RPMI8226 (cell line): ENCODE measurements at places on chromosomes 2 and 18.

- no peak for DNase-seq
Observed at GRCh38 chr2:160630801-160631590, 137.4 kb upstream of the RBMS1 start.

- DNase-seq = peak; percentile 90
Observed at GRCh38 chr2:86038291-86039081, 67.2 kb downstream of the POLR1A start.

- no peak for DNase-seq
Observed at GRCh38 chr2:126891681-126892500, 6.8 kb upstream of the TEX51 start.

- DNase-seq = no peak
Observed at GRCh38 chr2:51032751-51033330, 909 bp upstream of the NRXN1 start.

- DNase-seq = no peak
Observed at GRCh38 chr2:98379311-98380202, 33.3 kb downstream of the CNGA3 start.

GRCh38 chr2:3656762-3657721 lies 958 bp upstream of the ALLC start:
- DNase-seq = no peak

- DNase-seq = no peak
Observed at GRCh38 chr18:75276818-75277609, 66.4 kb downstream of the TSHZ1 start.

DNA sequence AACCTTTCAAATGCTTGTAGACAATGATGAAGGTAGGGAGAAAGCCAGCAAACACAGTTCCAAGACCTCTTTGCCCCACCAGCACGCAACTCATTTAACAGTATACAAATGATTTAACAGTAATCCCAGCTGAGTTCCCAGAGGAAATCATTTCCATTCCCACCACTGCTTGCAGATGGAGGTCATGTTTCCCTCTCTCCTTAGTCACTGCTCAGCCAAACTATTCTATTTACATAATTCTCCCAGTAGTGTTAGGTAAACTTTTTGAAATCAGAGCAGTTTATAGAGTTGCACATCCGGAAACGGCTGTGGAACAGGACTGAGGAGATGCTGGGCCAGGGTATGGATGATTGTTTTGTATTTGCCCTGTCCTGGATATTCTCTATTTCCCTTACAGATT lies 328.5 kb downstream of the FIGN start:
- no peak for DNase-seq

GRCh38 chr2:7026742-7027141 lies 109.5 kb downstream of the RNF144A start:
- DNase-seq = no peak

DNA sequence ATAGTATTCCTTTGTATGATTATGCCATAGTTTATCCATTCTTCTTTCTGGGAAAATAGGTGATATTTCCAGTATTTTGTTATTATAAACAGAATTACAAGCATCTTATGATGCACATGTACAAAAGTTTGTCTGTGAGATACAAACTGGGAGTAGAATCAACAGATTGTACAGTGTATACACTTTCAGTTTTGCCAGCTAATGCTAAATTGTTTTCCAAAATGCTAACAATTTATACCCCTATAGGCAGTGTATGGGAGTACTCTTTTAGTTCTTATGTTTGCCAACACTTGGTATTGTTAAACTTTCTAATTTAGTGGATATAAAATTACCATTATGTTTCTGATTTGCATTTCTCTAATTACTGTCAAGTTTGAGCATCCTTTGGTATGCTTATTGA lies 31.0 kb upstream of the TNFRSF11A start:
- DNase-seq = no peak

GRCh38 chr2:234958311-234958710 lies 6.5 kb downstream of the SH3BP4 start:
- DNase-seq = no peak
